ENCODE measurements at places on chromosomes 6 and 20. TPM values are rescaled to one million over a fixed set of nuclear protein-coding genes. Genes with fewer than 3 reads are reported as not detected.

- H3K27me3 ChIP-seq = no peaks in the 10 kb centered on the region
- peaks cover 11% of the 10 kb centered on the region for H3K4me1 ChIP-seq
- no peak overlapping the region for H3K27ac ChIP-seq
- H3K36me3 ChIP-seq = peaks cover 58% of the 10 kb centered on the region
Measured at GRCh38 chr20:503048-503737, 40.4 kb downstream of the CSNK2A1 start.

GRCh38 chr20:20743511-20744169 lies 31.2 kb upstream of the RALGAPA2 start:
- no peaks in the 10 kb centered on the region for H3K4me1 ChIP-seq
- no peak overlapping the region for H3K4me3 ChIP-seq
- peaks cover 5% of the 10 kb centered on the region for H3K27me3 ChIP-seq
- DNase-seq = no peak

The PTK7 gene
- 4.3 TPM for total RNA-seq

GRCh38 chr20:11569163-11569562 lies 348.5 kb upstream of the BTBD3 start:
- no peaks in the 10 kb centered on the region for H3K27me3 ChIP-seq
- H3K36me3 ChIP-seq = no peaks in the 10 kb centered on the region

GRCh38 chr6:35512006-35512405 lies 690 bp downstream of the TULP1 start:
- H3K36me3 ChIP-seq = no peaks in the 10 kb centered on the region
- no peak for DNase-seq

- H3K36me3 ChIP-seq = no peaks in the 10 kb centered on the region
- DNase-seq = no peak
- H3K4me1 ChIP-seq = no peaks in the 10 kb centered on the region
- no peak overlapping the region for H3K4me3 ChIP-seq
- H3K27me3 ChIP-seq = no peaks in the 10 kb centered on the region
Measured at GRCh38 chr6:51474022-51474975, 613.1 kb downstream of the PKHD1 start.

The TBC1D20 gene
- total RNA-seq = 34.3 TPM

The NFATC2 gene
- 65.0 TPM for total RNA-seq

DNA sequence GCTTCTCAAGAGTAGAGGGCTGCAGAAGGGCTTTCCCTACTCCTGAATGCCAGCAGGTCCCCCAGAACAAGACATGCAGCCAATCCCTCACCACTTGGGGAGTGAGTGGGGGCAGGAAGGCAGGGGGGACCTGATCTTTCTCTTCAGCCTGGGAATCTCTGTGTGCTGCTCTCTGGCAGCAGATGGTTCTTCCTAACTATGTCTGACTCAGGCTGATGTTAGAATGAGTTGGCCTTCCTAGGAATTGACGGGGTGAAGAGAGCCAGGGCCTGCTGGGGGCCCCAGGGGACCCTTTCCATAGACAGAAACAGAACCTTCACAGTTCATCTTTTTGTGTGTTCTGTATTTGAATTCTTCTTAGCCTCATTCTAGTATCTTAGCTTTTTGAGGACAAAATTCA lies 29.0 kb upstream of the TCP11 start:
- H3K4me1 ChIP-seq = peaks cover 20% of the 10 kb centered on the region
- no peak for DNase-seq
- H3K27ac ChIP-seq = no peak overlapping the region

DNA sequence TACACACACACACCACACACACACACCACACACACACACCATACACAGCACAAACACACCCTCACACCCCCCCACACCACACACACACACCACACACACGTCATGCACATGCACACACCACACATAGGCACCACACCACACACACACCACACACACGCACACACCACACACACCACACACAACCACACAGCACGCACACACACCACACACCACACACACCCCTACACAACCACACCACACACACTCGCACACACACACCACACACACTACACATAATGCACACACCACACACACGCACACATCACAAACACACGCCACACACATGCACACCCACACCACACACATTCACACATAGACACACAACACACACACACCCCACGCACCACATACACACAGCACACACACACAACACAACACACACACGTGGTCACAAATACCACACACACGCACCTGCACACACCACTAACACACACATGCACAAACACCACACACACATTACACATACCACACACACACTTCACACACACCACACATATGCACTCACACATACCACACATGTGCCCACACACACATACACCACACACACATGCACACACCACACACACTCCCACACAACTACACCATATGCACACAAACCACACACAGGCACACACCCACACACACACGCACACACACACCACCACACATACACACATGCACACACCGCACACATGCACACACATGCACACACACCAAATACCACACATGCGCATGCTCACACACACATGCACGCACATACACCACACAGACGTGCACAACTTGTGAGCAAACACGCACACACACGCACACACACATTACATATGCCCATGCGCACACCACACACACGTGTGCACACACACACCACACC lies 9.4 kb upstream of the ACSS1 start:
- peaks cover 50% of the 10 kb centered on the region for H3K27me3 ChIP-seq
- peaks cover 3% of the 10 kb centered on the region for H3K4me1 ChIP-seq
- no peaks in the 10 kb centered on the region for H3K36me3 ChIP-seq

GRCh38 chr6:168546151-168546550 lies 105.2 kb downstream of the SMOC2 start:
- no peak for DNase-seq
- no peak overlapping the region for H3K4me3 ChIP-seq
- no peaks in the 10 kb centered on the region for H3K4me1 ChIP-seq
- no peaks in the 10 kb centered on the region for H3K36me3 ChIP-seq
- H3K27ac ChIP-seq = no peak overlapping the region

The RAB32 gene
- 0.89 TPM for total RNA-seq

DNA sequence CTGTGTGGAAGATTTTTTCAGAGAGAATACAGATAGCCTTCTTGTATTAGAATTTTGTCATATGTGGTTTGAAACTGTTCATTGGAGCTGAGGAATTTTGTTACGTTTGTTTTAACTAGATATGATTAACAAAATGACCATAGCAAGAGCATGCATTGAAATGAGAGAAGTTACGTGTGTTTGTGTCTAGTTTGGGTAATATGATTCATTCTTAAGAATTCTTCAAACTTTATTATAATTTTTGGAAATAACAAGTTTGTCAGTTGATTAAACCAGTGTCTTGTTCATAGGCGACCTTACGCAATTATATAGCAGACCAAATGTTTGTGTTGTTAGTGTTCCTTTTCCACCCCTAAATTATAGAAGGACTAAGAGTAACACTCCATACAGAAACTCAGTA lies 5.5 kb downstream of the GMNN start:
- DNase-seq = no peak
- peaks cover 59% of the 10 kb centered on the region for H3K36me3 ChIP-seq
- no peaks in the 10 kb centered on the region for H3K27me3 ChIP-seq
- H3K4me1 ChIP-seq = peaks cover 41% of the 10 kb centered on the region
- H3K27ac ChIP-seq = no peak overlapping the region
- H3K4me3 ChIP-seq = no peak overlapping the region

DNA sequence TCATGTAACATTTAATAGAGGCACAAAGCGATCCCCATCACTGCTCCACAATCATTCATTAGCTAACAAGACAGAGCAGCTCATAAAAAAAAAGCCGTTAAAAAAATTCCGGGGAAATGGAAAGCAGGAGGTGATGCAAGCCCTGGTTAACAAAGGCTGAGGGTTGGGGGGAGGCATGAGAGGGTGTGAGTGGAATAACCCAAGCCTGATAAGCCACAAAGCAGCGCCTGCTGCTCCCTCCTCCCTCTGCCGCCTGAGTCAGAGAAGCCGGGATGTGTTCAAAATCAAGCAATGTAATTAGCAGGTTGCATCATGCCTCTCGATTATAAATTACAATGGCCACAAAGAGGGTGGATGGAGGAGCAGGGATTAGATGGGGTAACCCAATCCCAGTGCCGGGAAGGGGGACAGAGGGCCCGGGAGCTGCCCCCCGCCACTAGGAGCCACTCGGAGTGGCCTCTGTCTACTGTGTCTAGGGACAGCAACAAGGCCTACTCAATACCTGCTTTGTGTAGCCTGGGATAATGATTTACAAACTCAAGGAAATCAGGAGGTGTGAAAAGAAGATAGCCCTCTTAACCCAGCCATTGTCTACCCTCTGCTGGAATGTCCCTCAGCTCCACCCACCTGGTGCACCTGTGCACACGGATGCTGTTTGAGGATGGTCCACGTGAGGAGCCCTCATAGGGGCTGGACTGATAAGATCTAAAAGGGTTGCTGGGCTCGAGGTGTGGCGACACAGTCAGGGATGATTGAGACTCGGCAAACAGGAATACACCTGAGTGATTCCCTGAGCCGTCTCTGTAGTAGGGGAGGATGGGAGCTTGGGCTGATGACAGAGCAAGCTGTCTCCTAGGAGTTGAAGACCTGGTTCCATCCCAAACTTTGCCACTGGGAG lies 156.9 kb downstream of the VEGFA start:
- peaks cover 3% of the 10 kb centered on the region for H3K27me3 ChIP-seq
- no peak overlapping the region for H3K4me3 ChIP-seq
- H3K4me1 ChIP-seq = peaks cover 12% of the 10 kb centered on the region
- no peak overlapping the region for H3K27ac ChIP-seq
- DNase-seq = no peak

DNA sequence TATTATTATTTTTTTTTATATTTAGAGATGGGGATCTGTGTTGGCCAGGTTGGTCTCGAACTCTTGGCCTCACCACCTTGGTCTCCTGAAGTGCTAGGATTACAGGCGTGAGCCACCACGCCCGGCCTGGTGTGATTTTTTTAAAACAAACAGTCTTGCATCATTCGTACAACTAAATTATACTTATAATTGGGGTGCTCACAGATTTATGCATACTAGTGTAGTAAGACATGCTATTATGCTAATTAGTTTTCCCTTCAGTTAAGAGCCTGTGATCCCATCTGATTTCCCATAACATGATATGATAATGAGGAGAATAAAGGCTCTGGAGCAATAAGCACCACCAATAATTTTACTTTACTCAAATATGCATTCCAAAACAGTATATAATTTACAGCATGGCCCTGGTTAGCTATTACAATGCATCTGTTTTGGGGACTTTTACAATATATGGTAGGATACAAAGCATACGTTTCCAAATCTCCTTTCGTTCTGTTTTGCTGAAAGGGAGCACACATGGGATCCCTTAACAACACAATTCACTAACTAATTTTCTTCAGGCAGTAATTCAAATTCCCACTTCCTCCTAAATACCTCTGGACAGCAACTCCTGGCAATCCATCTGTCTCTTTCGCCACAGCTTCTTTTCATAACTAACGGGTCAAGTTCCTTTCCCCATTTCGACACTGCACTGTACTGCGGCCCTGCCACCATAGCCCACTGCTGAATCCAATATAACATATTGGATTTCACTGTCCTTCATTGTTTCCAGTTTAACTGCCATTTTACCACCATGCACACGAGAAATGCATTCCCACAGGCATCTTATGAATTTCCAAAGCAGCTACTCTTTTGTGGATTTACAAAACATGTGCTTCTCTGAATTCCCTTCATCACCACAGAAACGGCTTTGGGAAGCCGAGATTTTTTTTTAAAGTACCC lies 1.7 kb downstream of the NUDT3 start:
- H3K4me3 ChIP-seq = no peak overlapping the region
- no peak for DNase-seq
- peaks cover 12% of the 10 kb centered on the region for H3K4me1 ChIP-seq
- H3K27me3 ChIP-seq = no peaks in the 10 kb centered on the region
- H3K27ac ChIP-seq = no peak overlapping the region
- H3K36me3 ChIP-seq = no peaks in the 10 kb centered on the region

The HRH3 gene
- not detected for total RNA-seq

The OTOR gene
- total RNA-seq = not detected

DNA sequence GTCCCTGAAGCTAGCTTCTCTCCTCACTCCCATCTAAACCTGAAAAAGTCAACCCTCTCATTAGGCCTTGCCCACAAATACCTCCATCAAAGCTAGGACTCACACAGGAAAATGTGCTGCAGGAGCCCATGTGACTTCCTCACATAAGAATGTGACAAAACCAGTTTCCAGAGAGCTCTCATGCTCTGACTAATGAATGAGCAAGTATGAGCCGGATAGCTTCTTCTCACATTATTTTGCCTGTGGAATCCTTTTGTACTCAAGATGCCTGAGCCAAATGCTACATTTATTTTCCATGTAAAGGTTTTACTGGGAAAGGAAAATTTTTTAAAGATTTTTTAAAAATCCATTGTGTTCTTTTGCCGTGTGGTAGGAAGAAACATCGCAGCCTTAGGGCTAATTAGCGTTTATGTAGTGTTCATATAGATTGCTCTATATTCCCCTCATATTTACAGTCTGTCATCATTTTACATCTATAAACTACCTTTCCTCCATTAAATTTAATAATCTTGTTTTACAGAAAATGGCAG lies 68.6 kb upstream of the CCN6 start:
- peak overlapping the region; percentile 11 for H3K4me3 ChIP-seq
- peaks cover 51% of the 10 kb centered on the region for H3K4me1 ChIP-seq
- H3K27ac ChIP-seq = peak overlapping the region; percentile 84
- H3K36me3 ChIP-seq = no peaks in the 10 kb centered on the region

DNA sequence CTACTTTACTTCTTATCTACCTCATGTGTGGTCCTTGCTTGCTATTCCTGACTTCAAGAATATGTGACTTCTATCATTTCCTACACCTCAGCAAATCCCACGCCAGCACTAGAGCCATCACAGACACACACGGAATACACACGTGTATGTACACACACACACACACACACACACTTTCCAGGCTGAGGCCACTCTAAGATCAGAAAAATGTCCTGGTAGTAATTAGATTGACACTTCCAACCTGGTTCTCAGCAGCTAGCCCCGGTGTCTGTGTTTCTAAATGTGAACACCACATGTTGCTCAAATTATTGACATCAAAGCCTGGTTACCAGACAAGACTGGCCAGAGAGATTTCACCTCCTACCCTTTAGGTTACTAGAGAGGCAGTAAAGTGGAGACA lies 54.1 kb upstream of the SASH1 start:
- H3K4me1 ChIP-seq = no peaks in the 10 kb centered on the region
- DNase-seq = no peak
- peaks cover 4% of the 10 kb centered on the region for H3K27me3 ChIP-seq
- no peaks in the 10 kb centered on the region for H3K36me3 ChIP-seq
- no peak overlapping the region for H3K27ac ChIP-seq

GRCh38 chr6:81766482-81767069 lies 14.1 kb upstream of the TENT5A start:
- no peak overlapping the region for H3K4me3 ChIP-seq
- peaks cover 20% of the 10 kb centered on the region for H3K27me3 ChIP-seq
- DNase-seq = no peak
- H3K36me3 ChIP-seq = no peaks in the 10 kb centered on the region

The WFDC2 gene
- not detected for total RNA-seq

DNA sequence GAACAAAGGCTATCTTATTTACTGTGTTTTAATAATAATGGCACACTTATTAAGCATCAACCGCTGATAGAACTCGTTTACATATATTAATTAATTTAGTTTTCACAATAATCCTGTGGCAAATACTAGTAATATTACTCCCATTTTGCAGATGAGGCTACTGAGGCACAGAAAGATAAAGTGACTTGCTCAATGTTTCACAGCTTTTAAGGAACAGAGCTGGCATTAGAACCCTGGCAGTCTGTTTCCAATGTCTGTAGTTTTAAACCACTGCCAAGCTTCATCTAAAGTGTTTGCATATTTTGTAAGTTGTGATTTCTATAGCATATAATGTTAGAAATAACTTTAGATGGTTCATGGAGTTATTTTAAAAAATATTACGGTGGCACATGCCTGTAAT lies 38.4 kb upstream of the LRRC1 start:
- H3K27me3 ChIP-seq = peaks cover 25% of the 10 kb centered on the region
- H3K36me3 ChIP-seq = no peaks in the 10 kb centered on the region
- DNase-seq = no peak
- no peaks in the 10 kb centered on the region for H3K4me1 ChIP-seq
